ENCODE measurements at places on chromosomes 3 and 15. TPM values are rescaled to one million over a fixed set of nuclear protein-coding genes. Genes with fewer than 3 reads are reported as not detected.

ENTPD3 gene
- polyA plus RNA-seq = 0.03 TPM

ECE2 gene
- polyA plus RNA-seq = not detected

COPG1 gene
- polyA plus RNA-seq = 112 TPM

MORC1 gene
- polyA plus RNA-seq = not detected

MCTP2 gene
- polyA plus RNA-seq = 0.01 TPM

EPHB1 gene
- polyA plus RNA-seq = 1.4 TPM

PAK6 gene
- not detected for polyA plus RNA-seq

DPPA2 gene
- not detected for polyA plus RNA-seq

GTF2E1 gene
- 7.3 TPM for polyA plus RNA-seq

GP9 gene
- not detected for polyA plus RNA-seq

- no peak for DNase-seq
Measured at GRCh38 chr3:139301183-139301582, 42.6 kb upstream of the MRPS22 start.

GRCh38 chr3:116030131-116030850 lies 407.0 kb downstream of the GAP43 start:
- DNase-seq = no peak

GRCh38 chr3:93924491-93924890 lies 49.2 kb downstream of the PROS1 start:
- DNase-seq = no peak

- DNase-seq = no peak
Measured at GRCh38 chr3:138165061-138165460, 9.7 kb downstream of the DBR1 start.

GRCh38 chr3:157142315-157142714 lies 17.6 kb downstream of the CCNL1 start:
- no peak for DNase-seq

DNA sequence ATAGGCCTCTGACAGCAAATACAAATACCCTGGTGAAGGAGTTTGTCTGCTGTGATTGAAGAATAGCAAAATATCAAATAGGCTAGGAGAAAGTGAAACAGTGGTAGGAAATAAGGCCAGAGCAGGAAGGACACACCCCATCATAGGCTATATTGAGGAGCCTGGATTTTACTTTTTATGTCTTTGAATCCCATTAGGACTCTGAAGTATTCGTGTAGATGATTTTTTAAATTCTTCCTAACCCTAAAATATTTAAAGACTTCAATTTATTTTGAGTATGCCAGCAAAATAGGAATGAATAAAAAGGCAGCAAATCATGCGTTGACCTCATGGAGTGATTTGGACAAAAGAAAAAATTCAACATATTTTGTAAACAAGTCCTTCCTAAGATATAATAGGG lies 562.8 kb downstream of the NAALADL2 start:
- no peak for DNase-seq

- no peak for DNase-seq
Measured at GRCh38 chr15:64912379-64913325, 950 bp downstream of the ANKDD1A start.

DNA sequence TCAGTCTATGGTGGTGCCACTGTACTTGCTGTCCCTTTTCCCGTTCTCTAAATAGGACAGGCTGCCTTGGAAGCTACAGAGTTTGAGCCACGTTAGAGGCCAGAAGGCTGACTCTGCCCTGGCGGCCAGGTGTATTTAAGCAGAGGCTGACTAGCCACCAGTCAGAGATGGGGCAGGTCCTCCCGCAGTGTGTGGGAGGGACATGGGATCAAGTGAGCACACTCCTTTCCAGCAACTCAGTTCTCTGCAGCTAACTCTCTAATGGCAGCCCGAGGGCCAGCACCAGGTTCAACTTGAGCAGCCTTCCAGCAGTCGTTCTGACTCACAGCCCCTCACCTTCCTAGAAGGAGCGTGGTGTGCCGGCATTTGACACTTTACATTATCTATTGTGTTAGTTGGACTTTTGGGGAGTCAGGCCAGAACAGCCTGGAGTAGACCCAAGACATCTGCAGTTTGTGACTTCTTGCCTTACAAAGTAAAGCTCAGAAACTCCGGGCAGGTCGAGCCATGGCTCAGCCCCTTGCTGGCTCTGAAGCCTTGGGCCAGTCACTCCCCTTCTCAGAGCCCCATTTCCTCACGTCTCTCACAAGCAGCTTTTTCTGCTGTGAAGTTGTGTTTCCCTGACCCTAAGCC lies 46.7 kb upstream of the MYZAP start:
- DNase-seq = no peak

DNA sequence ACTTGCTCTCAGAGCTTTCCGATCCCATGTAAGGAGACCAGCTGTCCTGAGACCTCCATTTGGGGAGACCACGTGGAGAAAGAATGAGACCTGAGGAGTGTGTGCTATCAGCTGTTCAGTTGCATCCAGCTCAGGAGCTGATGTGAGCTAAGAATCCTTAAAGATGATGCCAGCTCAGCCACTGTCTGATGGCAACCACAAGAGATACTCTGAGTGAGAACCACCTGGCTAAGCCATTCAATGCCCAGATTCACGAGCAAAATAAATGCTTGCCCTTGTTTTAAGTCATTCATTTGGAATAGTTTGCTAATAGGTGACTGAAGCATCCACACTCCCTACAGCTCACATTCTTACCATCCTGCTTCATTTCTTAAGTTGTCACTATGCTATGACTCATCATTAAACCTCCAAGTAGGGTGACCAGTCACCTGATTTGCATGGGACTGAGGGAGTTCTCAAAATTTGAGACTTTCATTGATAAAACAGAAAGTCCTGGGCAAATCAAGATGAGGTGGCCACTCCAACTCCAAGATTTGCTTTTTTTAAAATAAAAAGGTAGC lies 56.4 kb downstream of the SPTSSB start:
- peak; percentile 10 for DNase-seq

GRCh38 chr15:27674826-27675225 lies 424.3 kb downstream of the OCA2 start:
- no peak for DNase-seq

GRCh38 chr3:139265131-139266016 lies 78.4 kb upstream of the MRPS22 start:
- DNase-seq = no peak

DNA sequence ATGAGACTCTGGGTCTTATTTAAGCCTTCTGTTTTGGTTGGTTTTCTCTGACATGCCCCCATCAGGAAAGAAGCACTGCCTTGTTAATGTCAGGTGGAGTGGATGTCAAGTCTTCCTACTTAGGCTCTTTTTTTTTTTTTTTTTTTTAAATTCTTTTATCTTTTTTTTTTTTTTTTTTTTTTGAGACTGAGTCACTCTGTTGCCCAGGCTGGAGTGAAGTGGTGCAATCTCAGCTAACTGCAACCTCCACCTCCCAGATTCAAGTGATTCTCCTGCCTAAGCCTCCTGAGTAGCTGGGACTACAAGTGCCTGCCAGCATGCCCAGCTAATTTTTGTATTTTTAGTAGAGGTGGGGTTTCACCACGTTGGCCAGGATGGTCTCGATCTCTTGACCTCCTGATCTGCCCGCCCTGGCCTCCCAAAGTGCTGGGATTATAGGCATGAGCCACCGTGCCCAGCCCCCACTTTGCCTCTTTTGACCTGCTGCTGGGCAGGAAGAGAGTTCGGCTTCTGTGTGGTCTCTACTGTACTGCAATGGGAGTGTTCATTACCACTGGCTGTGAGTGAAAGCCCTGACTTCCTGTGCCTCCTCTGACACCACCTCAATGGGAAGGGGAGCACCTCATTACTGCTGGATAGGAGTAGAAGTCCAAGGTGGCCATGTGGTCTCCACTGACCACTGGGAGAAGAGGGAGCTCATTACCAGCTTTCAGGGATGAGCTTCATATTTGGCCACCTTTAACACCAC lies 10.9 kb downstream of the CTDSPL start:
- DNase-seq = no peak

DNA sequence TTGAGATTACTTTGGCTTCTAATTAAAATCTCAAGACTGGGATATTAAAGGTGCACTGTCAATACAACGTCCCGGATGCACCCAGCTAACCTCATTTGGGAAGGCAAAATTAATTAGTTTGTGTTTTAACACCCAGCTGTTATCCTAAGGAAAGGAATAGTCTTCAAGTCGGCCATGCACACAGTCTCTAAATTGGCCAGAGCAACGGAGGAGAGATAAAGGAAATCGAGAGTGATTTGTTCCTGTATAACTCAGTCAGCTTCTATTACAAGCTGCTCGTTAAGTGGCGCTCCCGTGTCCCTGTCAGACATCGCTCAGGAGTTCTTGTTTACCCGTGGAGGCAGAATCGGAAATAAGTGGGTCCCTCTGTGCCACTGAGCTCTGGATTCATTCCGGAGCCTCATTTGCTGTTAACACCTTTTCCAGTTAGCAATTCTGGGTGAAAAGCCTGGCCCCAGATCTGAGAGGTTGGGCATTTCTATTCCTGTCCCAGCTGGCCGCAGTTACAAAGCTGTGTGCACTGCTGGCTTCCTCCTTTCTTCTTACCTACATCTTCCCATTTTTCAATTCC lies 63.9 kb downstream of the ST8SIA2 start:
- no peak for DNase-seq

DNA sequence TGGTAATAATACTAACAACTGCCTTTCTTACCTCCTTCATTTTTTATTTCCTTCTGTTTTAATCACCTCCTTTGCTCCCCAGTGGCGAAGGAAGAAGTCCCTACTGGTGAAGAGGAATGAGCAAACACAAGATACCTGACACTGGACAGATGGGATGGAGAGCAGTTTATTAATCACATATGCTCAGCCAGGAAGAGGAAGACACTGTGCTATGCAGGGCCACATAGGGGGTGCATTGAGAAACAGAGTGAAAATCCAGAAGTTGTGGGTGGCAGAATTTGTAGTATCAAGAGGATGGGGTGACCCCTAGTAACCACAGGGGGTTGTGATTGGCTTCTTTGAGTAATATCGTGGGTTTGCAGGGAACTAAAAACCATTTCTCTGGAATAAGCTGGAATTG lies 1041.9 kb downstream of the OTOL1 start:
- DNase-seq = no peak

DNA sequence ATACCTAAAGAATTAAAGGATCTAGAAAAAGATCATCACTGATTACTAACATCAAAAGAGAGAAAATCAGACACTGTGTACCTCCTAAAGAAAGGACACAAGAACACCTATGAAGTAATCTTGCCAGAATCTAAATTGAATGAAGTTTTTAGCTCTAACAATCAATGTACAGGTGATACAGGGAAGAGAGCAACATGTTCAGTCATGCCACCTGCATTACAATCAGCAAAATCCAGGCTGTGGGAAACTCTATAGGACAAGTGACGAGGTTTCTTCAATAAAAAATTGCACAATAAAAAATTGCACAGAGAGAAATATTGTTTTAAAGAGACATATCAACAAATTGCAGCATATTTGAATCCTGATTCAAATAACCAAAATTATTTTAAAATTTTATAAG lies 93.3 kb downstream of the SEMA5B start:
- DNase-seq = no peak

- DNase-seq = no peak
Measured at GRCh38 chr3:120369037-120369467, 19.9 kb upstream of the LRRC58 start.

DNA sequence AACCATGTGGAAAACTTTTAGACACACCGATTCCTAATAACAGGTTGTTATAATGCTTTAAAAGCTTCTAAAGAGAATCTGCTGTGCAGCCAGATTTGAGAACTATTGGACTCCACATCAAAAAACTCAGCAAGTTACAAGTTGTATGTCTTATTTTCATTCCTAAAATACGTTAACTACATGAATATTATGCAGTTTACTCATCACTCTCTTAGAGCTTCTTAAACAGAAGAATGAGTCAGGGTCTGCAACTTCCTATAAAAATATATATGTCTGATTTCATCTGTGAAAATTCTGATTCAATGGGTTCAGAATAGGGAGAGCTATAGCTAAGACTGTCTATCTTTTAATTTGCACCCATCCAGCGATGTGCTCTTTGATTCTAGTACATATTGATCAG lies 244.2 kb upstream of the EPHA3 start:
- DNase-seq = no peak

DNA sequence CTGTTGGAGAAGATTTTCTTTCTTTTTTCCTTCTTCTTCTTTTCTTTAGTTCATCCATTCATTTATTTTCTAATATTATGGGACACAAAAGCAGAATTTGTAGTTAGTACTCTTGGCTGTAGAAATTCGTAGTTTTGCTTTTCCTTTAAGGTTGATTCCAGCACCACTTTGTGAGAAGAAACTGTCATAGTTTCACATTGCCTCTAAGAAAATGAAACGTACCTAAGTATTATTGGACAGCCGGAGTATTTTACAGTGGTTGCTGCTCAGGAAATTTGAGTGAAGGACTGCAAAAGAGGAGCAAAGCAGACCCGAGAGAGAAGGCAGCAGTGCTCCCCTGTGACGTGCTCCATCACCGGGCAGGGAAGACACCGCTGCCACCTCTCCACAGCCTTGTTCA lies 48.1 kb downstream of the PLCL2 start:
- no peak for DNase-seq

DNA sequence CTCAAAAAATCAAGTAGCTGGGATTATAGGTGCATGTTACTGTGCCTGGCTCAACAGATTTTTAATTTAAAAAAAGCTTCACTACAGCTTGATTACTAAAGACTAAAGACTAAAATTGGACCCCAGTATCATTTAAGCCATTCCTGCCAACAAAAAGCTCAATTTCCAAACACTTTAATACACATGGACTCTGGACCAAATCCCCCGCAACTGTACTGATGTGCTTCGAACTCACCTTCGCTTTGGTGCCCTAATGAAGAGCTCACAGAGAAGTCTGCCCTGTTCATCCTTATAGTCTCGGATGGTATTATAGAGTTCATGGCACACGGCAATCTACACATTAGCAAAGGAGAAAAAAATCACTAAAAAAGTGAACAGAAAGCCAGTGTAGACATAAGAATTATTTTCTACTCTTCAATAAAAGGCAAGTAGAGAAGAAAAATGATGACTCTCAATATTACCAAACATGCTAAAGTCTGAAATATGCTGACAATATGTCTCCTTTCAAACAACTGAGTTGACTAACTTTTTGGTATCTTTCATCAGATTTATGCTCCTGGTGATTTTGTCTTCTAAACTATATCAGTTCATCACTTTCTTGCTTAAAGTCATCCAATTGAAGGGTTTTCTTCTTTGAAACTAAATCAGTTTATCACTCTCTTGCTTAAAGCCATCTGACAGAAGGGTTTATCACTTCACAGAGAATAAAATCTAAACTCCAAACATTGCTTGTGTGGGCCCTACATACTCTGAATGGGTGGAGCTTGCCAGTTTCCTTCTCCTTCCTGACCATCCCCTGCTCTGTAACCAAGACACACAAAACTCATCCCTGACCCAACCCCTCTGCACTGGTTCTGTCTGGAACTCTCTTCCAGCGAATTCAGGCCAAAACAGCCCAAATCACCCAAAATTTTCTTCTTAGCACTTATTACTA lies 7.2 kb downstream of the PBRM1 start:
- DNase-seq = no peak

GRCh38 chr3:128864351-128864811 lies 15.0 kb upstream of the ACAD9 start:
- DNase-seq = no peak

DNA sequence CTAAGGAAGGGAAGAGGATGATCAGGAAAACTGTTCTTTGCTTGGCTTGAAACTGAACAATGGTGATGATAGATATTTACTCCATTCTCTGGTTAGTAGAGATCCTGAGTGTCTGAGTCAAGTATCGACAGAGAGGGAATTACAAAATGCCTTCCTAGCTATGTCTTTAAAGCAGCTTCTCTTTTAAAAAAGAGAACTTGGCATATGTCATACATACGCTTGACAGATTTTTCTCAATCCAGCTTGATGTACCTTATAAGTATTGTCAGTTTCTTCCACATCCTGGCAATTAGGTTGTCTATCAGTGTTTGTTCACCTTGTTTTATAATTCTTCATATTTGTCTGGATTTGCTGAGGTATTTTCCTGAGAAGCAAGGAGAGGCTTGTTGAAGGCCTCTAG lies 5.0 kb upstream of the EPHB1 start:
- no peak for DNase-seq

Data from endothelial cell of umbilical vein (primary cell).